HCT116 (cell line): ENCODE measurements at places on chromosomes 5 and 9. TPM values are rescaled to one million over a fixed set of nuclear protein-coding genes. Genes with fewer than 3 reads are reported as not detected.

- DNase-seq, result no peak
Observed at GRCh38 chr5:80254767-80255430, 949 bp downstream of the SERINC5 start.

TMEM232 gene
- 1.2 TPM for total RNA-seq

DNA sequence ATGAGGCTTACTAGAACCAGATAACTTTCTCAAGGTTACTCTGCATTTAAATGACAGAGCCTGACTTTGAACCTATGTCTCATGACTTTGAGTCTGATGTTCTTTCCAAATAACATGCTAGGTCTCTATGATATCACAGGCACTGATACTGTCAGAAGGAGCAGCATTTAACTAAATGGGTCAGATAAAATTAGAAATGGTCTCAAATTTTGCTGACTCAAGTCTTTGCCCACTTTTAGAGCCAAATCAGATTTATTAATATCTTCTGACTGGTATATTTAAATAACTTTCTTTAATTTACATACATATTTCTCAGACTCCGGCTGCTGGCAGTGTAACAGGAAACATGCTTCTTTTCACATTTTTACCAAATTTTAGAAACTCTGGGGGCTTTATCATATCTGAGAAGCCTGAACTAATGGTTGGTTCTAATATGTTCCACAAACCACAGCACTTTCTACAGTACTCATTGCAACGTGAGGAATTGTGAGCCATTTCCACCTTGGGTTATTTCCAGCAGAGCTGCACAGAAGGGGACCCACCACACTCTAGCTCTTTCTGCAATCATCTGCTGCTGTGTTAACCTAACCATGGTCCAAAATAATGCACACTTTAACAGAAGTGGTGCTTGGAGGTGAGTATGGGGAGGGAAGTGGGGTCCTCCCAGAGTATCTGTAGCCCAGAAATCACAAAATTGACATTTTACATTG lies 79.2 kb downstream of the KCTD16 start:
- DNase-seq, result no peak

DNA sequence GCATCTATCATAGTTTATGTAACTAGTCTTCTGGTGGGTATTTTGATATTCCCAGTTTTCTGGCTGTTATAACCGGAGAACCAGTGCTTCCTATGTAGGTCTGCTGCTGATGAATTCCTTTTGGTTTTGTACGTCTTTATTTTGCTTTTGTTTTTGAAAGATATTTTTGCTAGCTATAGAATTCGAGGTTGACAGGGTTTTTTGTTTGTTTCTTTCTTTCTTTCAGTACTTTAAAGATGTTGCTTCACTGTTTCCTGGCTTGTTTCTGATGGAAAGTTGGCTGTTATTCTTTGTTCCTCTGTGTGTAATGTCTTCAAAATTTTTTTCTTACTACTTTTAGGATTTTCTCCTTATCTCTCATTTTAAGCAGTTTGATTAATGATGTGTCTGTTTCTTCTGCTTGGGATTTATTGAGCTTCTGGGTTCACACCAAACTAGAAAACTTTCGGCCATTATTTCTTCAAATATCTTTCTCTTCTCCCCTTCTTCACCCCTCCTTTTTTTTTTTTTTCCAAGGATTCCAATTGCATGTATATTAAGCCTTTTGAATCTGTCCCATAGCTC lies 27.5 kb downstream of the ZNF618 start:
- DNase-seq, result no peak

FGF10 gene
- not detected for total RNA-seq

DNA sequence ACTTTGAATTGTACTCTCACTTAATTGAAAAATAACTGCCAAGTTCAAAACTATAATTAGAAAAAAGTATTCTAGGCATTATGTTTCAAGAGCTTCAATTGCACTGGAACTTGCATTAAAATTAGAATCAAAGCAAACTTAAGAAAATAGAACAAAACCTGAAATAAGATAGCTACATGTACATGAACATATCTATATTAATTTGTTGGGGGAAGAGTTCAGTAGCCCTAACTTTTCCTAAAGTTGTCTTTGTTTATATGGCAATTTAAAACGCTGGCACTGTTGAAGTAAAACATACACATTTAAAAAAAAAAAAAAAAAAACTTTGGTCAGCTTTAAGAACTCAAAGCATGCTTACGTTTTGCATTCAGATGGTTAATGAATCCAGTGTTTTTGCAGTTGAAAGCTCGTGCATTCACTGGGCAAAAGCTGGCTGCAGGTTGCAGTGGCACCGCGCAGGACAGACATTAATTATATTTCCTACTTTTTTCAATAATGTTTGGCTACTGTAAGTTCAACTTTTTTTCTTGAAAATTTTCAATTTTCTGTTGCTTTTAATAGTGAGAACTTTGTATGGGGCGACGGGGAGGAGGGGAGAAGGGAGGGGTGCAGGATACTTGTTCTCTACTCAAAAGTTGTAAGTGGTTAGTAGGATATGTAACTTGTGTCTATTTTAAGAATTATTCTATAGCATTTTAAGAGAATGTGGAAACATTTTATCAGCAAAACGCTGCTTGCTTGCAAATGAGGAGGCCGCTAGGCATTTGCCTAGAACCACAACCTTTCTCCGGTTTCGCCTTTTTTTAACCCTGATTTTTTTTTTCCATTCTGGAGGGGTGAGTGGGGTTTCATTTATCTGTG lies 3.9 kb downstream of the NR2F1 start:
- DNase-seq, result no peak

- DNase-seq, result no peak
Observed at GRCh38 chr5:88693071-88693932, 189.7 kb downstream of the MEF2C start.
